ENCODE measurements at places on chromosomes 13 and 19.

- DNase-seq: no peak
Observed at GRCh38 chr13:95335667-95336066, 34.4 kb upstream of the ABCC4 start.

GRCh38 chr19:8665468-8666213 is 33.0 kb downstream of the ACTL9 start:
- DNase-seq: no peak

- DNase-seq: no peak
Observed at GRCh38 chr19:34274827-34275625, 20.7 kb downstream of the GARRE1 start.

- no peak for DNase-seq
Observed at GRCh38 chr13:91714855-91715254, 316.4 kb downstream of the GPC5 start.
